ENCODE measurements at places on chromosomes 13 and 19. TPM values are rescaled to one million over a fixed set of nuclear protein-coding genes. Genes with fewer than 3 reads are reported as not detected.
A peak's percentile ranks its signal among the peaks of the same experiment; 100 is the strongest.

- DNase-seq, result peak; percentile 93
Measured at GRCh38 chr19:17747205-17748098, 3.8 kb upstream of the FCHO1 start.

DNA sequence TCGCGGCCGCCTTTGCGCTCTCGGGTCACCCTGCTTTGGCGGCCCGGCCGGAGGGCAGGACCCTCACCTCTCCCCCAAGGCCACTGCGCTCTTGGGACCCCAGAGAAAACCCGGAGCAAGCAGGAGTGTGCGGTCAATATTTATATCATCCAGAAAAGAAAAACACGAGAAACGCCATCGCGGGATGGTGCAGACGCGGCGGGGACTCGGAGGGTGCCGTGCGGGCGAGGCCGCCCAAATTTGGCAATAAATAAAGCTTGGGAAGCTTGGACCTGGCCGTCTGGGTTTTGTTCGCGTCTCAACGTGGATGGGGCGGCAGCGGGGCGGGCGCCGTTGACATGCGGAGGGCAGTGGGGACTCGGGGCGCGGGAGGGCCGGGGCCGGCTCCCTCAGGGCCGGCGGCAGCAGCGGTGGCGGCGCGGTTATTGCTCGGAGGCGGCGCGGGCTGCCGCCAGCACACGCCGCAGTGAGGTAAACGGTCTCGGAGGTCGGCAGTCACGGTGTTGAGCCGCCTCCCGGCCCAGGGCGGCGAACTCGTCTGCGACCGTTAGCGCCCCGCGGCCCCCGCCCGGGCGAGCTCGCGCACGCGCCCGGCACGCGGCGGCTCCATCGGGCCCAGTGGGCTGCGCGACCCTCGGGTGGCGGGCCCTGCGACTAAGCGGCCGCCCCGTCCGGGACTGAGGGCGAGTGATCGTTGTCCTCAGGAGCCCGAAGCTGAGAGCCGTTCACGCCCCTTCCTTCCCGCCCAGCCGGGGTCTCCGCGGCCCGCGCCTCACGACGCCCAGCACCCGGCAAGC is 9.4 kb downstream of the CBARP start:
- DNase-seq, result no peak

SPTBN4 gene
- 0.61 TPM for total RNA-seq

DNA sequence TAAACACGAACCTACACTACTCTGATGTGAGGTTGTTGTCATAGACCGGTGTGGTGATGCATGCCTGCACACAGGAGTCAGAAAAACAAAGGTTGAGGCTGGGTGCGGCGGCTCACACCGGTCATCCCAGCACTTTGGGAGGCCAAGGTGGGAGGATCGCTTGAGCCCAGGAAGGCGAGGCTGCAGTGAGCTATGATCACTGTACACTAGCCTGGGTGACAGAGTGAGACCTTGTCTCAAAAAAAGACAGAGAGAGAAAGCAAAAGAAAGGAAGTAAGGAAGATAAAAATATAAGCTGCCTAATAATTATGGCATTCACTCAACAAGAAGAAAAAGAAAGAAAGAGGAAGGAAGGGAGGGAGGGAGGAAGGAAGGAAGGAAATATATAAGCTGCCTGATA is 9.3 kb downstream of the GP6 start:
- no peak for DNase-seq

DNA sequence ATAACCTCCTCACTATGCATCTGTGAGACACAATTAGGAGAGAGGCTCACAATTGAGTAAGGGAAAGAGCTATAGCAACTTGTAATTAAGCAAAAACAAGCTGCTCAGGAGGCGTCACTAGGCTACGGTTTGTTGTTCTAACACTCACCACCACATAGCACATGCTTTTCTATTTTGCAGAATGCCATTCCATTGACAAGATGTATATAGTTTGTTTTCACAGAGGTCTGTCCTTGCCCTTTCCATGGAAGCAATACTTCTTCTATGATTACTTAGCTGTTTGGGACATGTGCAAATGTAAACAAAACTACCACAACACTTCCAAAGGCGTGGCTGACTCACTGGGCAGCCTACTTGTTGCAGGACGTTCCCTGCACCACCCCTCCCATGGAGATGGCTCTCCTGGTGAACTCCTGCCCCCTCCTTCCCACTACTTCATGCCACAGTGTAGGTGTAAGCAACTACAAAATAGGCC is 33.9 kb upstream of the FAM216B start:
- DNase-seq, result peak; percentile 97

GRCh38 chr13:47794963-47795362 is 206.1 kb downstream of the SUCLA2 start:
- DNase-seq, result no peak

- DNase-seq, result no peak
Measured at GRCh38 chr19:42554046-42554575, 25.8 kb upstream of the CEACAM1 start.

DNA sequence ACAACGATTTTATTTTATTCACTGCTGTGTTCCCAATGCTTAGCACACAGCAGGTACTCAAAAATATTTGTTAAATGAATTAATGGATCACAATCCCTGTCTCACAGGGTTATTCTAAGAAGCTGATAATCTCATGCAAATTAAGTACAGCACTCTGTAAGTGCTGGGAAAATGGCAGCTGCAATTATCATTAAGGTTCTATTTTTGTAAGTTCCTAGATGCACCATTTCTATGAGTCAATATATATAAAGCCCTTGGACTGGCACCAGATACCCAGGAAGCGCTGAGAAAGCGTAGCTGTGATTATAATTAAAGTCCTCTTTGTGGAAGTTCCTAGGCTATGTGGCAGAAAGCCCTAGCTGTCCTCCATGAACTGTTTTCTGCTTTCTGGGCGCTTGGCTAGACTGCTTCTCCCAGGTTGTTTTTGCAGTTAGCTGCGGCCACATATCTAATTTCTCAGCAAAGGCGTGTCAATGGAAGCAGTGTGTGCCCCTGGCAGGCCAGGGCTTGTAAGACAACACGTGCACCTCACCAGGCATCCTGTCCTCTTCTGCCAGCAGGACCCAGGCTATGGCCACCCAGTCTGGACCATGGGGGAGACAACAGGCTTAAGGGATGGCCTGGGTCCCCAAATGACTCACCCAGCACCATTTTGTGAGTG is 5.2 kb upstream of the SRRM5 start:
- DNase-seq, result no peak

- no peak for DNase-seq
Measured at GRCh38 chr13:111047326-111047725, 67.8 kb upstream of the ARHGEF7 start.

All from SJSA1 (cell line).